CD4-positive, alpha-beta T cell treated with Interleukin-15 for 4 hours (primary cell): ENCODE measurements at places on chromosomes 16 and 17.

DNA sequence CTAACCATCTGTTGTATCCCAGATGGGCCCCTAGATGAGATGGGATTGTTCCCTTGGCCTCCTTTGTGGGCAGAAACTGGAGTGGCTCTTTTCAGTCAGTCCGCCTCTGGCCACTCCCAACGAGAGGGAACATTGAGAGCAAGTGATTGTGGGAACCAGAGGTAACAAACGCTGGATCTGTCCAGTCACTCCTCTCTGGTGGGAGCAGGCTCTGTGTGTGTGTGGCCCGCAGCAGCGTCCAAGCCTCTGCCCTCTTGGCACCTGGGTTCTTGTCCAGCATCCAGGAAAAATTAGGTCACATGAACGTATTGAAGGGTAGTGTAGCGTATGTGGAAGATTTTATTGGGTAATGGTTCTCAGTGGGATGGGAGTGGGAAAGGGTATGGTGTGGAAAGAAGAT lies 101.9 kb upstream of the COX10 start:
- DNase-seq, result no peak

- DNase-seq, result no peak
Observed at GRCh38 chr17:27488231-27488630, 32.0 kb downstream of the KSR1 start.

GRCh38 chr16:56617212-56618085 lies 8.1 kb upstream of the MT1E start:
- DNase-seq, result peak; percentile 34

GRCh38 chr16:53007095-53007494 lies 45.6 kb downstream of the CHD9NB start:
- DNase-seq, result no peak

- no peak for DNase-seq
Observed at GRCh38 chr17:27366437-27366836, 72.5 kb downstream of the WSB1 start.

DNA sequence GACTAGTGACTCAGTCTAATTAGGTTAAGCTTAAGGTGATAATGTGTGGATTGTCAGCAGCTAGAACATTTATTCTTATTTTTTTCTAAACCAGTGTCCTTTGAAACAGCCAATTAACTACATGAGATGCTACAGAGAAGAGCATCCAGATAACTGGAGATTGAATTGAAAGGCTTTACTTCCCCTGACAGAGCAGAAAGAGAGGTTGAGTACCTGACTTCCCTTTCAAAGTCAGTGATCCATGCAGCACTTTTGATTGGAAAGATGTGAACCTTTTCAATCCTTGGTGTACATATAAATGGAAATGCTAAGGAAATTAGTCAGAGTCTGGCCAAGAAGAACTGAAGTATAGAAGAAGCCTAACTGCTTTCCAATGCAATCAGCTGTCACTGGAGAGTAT lies 653.8 kb downstream of the CDH8 start:
- DNase-seq, result no peak

DNA sequence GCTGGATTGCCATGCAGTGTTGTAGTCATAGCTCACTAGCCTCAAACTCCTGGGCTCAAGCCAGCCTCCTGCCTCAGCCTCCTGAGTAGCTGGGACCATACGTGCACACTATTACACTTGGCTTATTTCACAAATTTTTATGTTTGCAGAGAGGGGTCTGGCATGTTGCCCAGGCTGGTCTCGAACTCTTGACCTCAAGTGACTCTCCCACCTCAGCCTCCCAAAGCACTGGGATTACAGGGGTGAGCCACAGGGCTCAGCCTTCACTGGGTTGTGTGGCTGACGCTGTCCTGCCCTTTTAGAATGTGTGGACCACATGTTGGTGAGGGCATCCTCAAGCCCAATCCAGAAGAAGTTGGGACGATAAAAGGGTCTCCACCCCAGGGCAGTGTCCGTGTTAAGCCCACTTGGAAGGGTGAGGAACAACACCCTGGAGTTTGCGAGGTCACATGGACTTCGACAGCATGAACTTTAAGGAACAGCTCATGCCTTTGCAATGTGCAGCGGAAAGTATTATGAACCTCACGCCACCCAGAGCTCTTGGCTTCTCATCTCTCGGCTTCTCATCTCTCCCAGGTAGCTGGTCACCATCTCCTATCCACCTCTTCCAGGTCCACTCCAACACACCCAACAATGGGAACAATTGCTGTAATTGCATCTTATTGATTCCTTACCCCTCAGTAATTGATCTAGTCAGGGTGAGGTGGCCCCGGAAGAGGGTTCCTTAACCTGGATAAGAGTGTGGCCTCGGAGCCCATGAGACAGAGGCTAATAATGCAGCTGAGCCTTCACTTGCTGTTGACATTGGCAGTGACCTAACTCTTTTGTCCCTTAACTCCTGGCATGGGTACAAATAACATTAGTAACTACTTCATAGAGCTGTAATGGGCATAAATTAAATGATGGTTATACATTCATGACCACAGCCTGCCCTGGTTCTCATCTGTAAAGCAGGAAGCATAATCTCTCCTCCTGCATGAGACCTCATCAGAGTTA lies 6.7 kb downstream of the FOXL1 start:
- DNase-seq, result no peak

DNA sequence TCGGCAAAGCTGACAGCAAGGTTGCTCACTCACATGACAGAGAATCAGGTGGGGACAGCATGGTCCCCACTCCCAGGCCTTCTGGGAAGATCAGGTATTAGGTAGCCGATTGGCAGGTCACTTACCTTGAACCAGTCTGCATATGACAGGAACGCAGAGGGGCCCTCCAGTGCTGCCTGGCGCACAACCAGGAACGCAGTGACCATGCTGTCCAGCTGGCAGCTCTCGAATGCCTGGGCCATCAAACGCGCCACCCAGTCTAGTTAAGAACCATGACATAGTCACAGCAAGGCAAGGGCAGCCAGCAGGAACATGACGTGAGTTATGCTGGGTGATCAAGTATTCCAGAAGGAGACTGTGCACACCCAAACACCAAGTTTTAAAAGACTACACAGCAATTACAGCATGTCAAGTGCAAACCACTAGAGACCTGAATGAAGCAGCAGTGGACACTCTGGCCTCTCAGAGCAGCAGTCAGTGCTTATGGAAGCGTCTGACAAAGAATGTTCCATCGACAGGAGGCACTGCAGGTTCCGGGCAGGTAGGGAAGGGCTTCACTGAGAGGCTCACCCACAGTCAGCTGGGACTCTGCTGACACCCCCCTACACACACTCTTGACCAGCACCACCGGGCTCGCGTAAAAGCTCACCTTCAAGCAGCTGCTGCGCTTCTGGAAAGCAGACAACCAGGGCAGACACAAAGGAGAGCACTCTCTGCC lies 25.0 kb downstream of the FANCA start:
- no peak for DNase-seq

DNA sequence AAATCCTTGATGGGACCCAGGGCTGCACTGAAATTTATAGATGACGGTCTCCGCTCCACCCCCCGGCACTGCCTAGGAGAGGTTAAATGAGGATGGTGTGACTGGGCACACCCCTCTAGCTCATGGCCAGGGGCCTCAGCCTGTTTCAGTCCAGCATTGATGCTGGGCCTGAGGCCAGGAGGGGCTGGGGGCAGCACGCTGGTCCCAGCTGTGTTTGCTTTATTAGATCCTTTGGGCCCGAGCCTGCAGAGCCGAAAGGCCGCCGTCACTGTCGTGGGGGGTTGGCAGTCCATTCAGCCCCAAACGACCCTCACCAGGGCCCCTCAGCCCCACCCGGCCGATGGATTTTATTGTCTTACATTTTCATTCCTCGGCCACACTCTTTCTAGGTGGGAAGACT lies 10.8 kb upstream of the DOK4 start:
- no peak for DNase-seq

GRCh38 chr17:1787301-1787902 lies 25.5 kb downstream of the SERPINF1 start:
- no peak for DNase-seq
